H1 (cell line): ENCODE measurements at places on chromosomes 2 and 18.

- no peak overlapping the region for H3K27ac ChIP-seq
- H3K4me1 ChIP-seq, result no peaks in the 10 kb centered on the region
- no peak for DNase-seq
Measured at GRCh38 chr18:1252936-1253335, 348.3 kb downstream of the ADCYAP1 start.

GRCh38 chr2:65046633-65047407 is 9.4 kb upstream of the CEP68 start:
- no peaks in the 10 kb centered on the region for H3K27me3 ChIP-seq
- no peak for DNase-seq
- peaks cover 13% of the 10 kb centered on the region for H3K4me1 ChIP-seq
- no peak overlapping the region for H3K27ac ChIP-seq

GRCh38 chr2:40470822-40471813 is 19.2 kb upstream of the SLC8A1 start:
- H3K4me3 ChIP-seq, result no peak overlapping the region
- H3K27me3 ChIP-seq, result no peaks in the 10 kb centered on the region
- H3K4me1 ChIP-seq, result no peaks in the 10 kb centered on the region

DNA sequence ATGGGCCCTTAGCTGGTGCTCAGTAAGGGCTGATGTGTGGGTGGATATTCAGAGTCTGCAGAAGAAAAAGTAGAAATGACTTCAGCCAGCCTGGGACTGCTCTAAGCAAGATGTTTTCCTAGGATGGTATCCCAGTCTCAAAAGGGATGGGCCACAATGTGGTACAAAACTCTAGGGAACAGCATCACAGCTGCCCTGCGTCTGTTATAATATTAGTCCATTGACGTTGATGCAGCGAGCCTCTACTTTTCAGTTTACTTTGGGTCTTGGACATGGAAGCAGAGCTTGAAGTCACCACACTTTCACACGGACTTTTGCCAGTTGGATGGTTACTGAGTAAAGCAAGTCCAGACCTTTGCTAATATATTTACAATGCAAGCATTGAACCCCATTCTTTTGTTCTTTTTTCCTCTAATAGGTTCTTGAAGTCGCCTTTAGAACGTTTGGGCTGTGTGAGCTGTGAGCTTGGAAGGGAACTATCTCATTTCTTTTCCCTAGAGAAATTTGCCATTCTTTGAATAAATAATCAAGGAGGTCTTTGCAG is 105.7 kb downstream of the RDH14 start:
- H3K27ac ChIP-seq, result no peak overlapping the region
- H3K27me3 ChIP-seq, result no peaks in the 10 kb centered on the region
- H3K36me3 ChIP-seq, result no peaks in the 10 kb centered on the region
- H3K4me1 ChIP-seq, result peaks cover 7% of the 10 kb centered on the region; the same call in 1 of the 2 replicates
- no peak overlapping the region for H3K4me3 ChIP-seq

- H3K27ac ChIP-seq, result no peak overlapping the region
- no peaks in the 10 kb centered on the region; the same call in 1 of the 2 replicates for H3K4me1 ChIP-seq
- no peaks in the 10 kb centered on the region for H3K27me3 ChIP-seq
Measured at GRCh38 chr18:59353079-59353680, 5.9 kb downstream of the LMAN1 start.
